Foreskin keratinocyte (primary cell): ENCODE measurements at places on chromosomes 5 and 9. TPM values are rescaled to one million over a fixed set of nuclear protein-coding genes. Genes with fewer than 3 reads are reported as not detected.

DNA sequence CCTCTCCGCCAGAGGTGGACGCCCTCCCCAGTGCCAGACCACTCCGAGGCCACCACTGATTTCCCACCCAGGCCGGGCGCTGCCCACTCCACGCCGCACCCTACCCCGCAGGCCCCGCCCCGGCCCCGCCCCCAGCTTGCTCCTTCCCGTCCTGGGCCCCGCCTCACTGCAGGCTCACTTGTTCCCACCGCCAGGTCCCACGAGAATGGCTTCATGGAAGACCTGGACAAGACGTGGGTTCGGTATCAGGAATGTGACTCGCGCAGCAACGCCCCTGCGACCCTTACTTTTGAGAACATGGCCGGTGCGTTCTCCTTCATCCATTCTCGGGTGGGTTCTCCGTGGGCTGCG is 6.5 kb downstream of the LRRC26 start:
- no peak for DNase-seq

Gene ATG10
- 4.7 and 5.6 TPM in 2 replicates for total RNA-seq

Gene RGS14
- total RNA-seq = 19.6 and 22.1 TPM in 2 replicates

GRCh38 chr9:16133556-16134227 is 580.8 kb downstream of the CCDC171 start:
- DNase-seq = peak; percentile 88

GRCh38 chr5:112867411-112867810 is 6.3 kb downstream of the SRP19 start:
- no peak for DNase-seq

GRCh38 chr9:118366228-118366627 is 662.0 kb downstream of the TLR4 start:
- DNase-seq = no peak

- no peak for DNase-seq
These were observed 789.3 kb downstream of the SEMA5A start for GRCh38 chr5:8756498-8757084.

GRCh38 chr9:116928884-116929283 is 241.8 kb downstream of the TRIM32 start:
- peak; percentile 57 for DNase-seq

- no peak for DNase-seq
These were observed 4.1 kb downstream of the RPL7A start for GRCh38 chr9:133351908-133352634.

- DNase-seq = no peak
These were observed 137.6 kb downstream of the SUSD1 start for GRCh38 chr9:112037281-112038016.

- DNase-seq = no peak
These were observed 117.5 kb downstream of the SLC1A3 start for GRCh38 chr5:36723912-36724311.

GRCh38 chr5:60295423-60295822 is 401.9 kb upstream of the PDE4D start:
- DNase-seq = peak; percentile 36

DNA sequence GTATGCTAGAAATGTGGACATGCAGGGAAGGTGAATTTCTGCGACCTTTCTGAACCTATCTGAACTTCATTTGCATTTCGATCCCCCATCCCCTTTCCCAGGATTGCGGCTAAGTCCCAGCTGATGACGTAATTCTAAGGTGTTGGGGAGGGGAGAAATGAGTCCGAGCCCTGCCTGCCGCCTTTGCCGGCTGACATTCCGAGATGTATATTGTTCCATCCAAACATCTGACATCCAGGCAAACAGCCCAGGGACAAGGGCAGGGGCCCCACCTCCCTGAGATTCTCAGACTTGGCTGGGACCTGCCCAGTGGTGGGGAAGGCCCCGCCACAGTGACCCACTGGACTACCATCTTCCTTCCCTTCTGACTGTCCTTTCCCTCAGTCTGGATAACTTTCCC is 494.6 kb downstream of the ENC1 start:
- DNase-seq = no peak

DNA sequence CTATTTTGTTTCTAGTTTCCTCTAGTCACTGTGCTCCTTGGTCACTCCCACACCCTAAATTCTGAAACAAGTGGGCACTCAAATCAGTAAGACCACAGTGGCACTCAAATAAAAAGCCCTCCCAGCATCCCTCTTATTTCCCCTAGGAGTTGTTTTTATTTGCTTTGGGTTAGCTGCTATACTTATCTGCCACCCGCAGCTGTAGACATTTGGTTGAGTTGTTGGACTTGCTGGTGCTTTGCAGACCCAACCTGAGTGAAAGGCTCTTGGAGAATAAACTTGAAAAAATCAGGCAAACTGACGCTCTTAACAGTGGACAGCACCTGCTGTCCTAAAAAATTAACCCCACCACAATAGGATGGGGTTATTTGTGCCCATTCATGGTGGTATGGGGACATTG is 203.0 kb downstream of the SPATA31A6 start:
- no peak for DNase-seq

DNA sequence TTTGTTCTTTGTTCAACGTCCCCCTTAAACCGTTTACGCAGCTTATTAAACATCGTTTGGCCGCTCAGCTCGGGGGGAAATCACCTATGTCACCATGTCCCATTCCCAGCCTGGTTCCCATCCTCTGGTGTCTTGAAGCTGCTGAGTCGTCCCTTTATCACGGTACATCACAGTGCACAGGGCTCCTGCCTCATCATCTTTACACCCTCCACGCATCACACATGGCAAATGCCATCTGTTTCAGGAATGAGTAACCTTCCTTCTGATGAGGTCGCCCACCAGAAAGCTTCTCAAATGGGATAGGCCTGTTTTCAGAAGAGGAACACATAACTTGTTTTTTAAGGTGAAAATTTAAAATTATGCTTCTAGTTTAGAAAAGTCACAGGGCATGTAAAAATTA is 7.9 kb upstream of the LHX6 start:
- no peak for DNase-seq

Gene SH3TC2
- 12.3 and 13.5 TPM in 2 replicates for total RNA-seq

DNA sequence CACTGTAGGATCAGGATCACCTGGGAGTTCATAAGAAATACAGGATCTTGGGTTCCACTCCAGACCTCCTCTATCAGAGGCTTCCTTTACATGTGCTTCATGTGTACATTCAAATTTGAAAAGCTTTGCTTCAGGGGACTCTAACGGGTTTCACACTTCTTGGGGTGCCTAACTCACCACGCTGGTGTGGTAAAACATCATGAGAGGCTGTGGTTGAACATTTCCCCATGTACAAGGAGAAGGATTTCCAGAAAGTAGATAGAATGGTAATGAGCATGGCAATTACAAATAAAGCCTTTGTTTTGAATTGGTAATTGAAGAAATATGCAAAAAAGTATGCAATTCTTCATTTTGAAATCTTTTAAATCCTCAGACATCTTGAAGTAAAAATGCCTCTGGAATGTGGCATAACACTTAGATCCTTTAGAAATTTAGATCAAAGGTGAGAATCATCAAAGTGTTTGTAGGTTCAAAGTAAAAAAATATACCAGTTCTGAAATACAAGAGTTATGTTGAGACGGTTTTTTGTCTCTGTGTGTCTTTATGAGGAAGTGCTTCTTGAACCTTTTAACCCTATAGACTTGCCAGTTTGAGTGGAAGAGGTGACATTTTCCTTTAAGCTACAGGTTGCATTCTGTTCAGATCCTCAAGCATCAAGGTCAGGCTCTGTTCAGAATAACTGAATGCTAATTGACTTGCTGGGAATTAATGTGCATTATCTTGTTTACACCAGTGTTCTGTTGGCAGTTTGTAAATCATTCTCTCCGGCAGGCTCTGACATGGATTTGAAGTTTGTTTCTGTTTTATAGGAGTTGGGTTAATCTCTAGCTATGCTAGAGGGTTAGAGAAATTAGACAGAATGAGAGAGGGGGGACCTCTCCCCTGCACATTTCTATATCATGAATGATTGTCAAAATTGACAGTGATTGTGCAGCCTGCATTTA is 415.3 kb downstream of the MAN2A1 start:
- DNase-seq = no peak

GRCh38 chr9:119955276-119955675 is 586.0 kb upstream of the BRINP1 start:
- DNase-seq = no peak

DNA sequence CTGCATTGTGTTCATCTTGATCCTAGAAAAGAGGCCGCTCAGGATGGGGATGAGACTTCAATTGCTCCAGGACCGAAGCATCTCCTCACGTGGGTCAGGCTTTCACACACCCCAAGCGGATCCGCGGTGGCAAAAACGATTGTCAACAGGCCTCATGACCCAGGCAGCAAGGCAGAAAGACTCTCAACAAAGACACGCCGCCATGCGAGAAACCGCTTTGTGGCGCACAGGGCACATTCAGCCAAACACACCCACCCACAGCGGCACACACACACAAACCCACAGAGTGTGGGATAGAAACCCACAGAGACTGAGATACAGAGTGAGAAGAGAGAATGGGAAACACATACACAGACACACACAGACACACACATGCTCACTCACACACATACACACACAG is 483.4 kb downstream of the SPATA31A7 start:
- no peak for DNase-seq

DNA sequence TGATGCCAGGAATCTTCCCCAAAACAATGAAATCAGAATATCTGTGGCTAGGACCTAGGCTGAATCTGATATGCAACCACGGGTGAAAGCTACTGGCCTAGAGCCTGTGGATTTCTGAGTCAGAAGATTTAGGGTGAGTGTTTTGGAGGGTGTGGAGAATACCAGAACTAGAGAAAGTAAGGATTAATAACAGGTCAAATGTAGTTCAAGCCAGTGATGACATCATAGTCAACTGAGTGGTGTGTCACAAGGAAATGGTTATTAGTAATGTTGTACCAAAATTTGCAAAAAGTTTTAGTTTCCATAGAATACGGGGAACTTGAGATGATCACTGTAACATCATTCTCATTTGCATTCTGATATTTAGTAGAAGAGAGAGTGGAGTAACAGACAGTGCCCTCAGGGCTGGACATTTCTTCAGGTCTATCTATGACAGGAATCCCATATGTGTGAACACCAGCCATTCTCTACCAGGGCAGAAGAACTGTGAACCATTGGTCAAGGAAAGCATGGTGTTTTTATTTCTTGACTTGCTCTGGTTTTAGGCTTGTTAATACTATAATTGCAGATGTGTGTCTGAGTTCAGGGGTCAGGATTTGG is 3.7 kb downstream of the GALNT12 start:
- DNase-seq = no peak

DNA sequence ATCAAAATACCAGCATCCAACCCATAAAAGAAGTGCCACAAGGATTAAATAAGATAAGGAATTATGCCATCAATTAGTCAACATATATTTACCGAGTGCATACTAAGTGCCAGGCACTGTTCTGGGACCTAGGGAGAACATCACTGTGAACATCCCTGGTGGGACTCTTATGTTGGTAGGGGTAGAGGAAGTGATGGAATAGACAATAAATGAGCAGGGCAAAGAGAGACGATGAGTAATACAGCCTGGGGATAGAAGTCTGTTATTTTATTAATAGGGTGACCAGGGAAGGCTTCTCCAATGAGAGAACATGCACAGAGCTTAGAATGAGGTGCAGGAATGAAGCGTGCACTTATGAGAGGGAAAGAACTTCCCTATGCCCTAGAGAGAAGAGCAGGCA is 47.4 kb upstream of the VLDLR start:
- peak; percentile 55 for DNase-seq

DNA sequence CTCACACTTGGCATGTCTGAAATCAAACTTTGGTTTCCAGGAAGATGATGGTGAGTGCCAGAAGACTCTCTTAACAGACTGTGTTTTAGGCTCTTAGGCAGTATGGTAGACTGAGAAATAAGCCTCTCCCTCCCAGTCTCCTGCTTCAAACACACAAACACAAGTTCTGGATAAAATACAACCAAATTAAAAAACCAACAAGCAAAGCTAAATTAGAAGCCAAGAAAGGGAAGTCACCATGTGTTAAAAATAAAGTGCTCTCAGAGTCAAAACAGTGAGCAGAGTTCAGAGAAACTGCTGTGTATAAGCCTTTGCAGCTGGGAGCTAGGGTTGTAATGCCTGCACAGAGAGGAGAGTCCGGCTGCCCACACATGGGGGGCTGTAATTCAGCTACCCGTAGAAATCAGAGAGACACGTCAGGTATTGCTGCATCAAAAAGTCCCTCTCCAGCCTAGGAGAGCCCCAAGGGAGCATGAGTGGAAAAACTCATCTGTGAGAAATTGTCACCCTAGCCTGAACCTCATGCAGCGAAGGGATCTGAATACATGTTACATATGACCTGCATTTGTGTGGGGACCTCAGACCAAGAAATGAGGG is 62.6 kb downstream of the ANGPTL2 start:
- no peak for DNase-seq

Gene DHFR
- total RNA-seq = 38.5 and 47.9 TPM in 2 replicates
